NCI-H1105 (cell line): ENCODE measurements at places on chromosomes 4 and X.

DNA sequence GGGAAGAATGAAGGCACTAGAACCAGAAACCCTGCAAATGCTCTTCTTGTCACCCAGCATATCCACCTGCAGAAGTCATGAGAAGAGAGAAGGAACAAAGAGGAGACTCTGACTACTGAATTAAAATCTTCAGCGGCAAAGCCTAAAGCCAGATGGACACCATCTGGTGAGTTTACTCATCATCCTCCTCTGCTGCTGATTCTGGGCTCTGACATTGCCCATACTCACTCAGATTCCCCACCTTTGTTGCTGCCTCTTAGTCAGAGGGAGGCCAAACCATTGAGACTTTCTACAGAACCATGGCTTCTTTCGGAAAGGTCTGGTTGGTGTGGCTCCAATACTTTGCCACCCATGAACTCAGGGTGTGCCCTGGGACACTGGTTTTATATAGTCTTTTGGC is 181.7 kb downstream of the AR start:
- no peak for DNase-seq

- DNase-seq = peak; percentile 56
These were observed at the start of gene JAKMIP1 for GRCh38 chr4:6200011-6200921. Gene JAKMIP1, minus strand, starts transcription at chr4:6200549. Its CDS starts 87,699 bp downstream, at chr4:6112850.

- no peak for DNase-seq
These were observed 140.1 kb upstream of the TTC29 start for GRCh38 chr4:147085781-147086180.

GRCh38 chrX:37578045-37578444 is 6.6 kb downstream of the LANCL3 start:
- no peak for DNase-seq

- no peak for DNase-seq
These were observed 207.6 kb downstream of the THOC2 start for GRCh38 chrX:123525123-123525725.

DNA sequence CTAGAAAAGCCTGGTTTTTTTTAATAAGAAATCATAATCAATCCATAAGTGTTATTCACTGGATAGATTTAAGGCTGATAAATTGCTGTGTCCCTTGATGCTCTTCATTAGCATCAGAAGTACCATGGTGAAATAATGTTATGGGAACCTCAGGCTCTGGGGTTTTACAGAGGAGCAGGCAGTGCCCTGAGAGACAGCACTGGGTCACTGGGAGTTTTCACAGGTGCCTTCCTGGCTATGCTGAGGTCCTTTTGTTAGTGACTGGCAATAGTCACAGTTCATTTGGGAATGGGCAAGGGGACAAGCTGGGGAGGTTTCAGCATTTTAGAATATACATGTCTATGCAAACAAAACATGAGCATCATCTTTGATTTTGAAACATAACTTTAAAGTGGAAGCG is 38.6 kb downstream of the ANK2 start:
- no peak for DNase-seq

DNA sequence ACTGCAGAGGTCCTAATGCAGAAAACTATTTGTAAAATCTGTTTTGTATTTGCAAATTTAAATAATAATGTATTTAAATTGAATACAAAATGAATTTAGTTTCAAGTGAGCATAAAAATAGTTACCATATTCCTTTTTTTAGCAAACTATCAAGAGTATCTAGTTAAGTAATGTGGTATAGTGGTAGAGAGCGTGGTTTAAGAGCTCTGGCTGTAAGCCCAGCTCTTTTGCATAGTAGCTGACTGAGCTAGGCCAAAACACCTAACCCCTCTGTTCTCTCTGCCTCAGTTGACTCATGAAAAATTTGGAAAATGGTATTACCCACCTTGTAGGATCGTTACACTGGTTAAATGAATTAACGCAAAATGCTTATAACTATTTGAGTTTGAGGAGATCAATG is 18.1 kb upstream of the ADAD1 start:
- DNase-seq = no peak
